Activated CD4-positive, CD25-positive, alpha-beta regulatory T cell (primary cell): ENCODE measurements at places on chromosomes 16 and 17.

GRCh38 chr17:80312621-80313135 lies 52.0 kb downstream of the RNF213 start:
- DNase-seq: no peak

DNA sequence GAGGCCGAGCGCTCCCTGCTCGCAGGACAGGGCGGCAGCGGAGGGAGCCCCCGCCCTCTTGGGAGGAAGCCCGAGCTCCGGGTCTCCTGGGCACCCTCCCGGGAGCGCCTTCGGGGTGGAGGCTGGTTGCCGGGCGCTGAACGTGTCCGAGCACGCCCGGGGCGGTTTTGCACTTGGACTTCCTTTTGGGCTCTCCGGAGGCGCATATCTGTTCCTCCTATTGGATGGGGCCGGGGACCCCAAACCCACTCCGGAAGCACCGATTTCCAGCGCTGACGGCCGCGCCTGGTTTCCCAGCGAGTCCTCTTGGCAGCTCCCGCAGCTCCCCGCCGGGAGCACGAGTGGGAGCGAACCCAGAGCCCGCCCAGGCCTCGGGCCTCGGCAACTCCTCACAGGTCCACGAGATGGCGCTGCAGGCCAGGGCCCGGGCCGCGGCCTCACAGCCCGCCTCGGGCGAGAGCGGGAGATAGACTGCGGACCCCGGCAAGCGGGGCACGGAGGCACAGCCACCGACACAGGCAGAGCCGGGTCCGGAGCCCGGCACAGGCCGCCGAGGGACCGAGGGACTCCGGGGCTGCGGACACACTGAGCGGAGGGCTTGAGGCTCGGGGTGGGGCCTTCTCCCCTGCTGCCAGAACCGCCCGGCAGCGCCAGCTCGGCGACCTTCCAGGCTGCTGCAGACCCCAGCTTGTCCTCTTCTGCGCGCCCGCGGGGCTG lies 12.7 kb downstream of the TBX2 start:
- DNase-seq: peak; percentile 60

GRCh38 chr17:81498953-81499600 lies 13.5 kb downstream of the ACTG1 start:
- DNase-seq: no peak

GRCh38 chr16:10097271-10097670 lies 85.0 kb downstream of the GRIN2A start:
- no peak for DNase-seq

GRCh38 chr16:89187032-89187769 lies 13.1 kb downstream of the SLC22A31 start:
- DNase-seq: no peak

- DNase-seq: peak; percentile 68
Measured at GRCh38 chr16:3022208-3022683, 1.5 kb downstream of the HCFC1R1 start.

DNA sequence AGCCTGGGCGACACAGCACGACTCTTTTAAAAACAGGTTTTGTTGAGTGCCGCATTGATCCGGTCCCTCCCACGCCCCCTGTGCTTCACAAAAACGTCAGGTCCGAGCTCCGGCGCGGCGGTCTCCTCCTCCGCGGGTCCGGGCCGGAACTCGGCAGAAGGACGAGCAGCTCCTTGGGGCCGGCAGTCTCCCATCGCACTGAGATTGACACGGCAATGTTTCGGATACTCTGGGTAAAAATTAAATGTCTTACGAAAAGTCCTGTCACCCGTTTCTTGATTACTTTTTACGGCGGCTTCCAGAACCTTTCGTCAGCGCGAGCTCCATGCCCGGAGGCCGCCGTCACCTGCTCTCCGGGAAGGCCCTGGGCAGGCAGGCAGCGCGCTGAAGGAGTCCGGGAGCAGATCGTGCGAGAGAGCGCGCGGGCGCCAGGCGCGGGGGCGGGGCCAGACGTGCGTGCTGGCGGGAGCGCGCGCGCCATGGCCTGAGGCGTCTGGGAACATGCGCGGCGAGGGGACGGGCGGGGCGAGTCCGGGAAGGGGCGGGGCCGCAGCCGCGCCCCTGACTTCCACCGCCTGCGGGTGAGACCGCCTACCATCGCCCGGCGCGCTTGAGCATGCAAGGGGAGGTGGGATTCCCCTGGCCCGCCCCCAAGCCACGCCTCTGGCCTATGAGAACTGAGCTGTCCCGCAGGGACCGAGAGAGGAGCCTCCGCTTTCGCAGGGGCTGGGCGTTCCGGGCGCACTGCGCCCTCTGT lies 11.7 kb upstream of the SRL start:
- DNase-seq: peak; percentile 99

DNA sequence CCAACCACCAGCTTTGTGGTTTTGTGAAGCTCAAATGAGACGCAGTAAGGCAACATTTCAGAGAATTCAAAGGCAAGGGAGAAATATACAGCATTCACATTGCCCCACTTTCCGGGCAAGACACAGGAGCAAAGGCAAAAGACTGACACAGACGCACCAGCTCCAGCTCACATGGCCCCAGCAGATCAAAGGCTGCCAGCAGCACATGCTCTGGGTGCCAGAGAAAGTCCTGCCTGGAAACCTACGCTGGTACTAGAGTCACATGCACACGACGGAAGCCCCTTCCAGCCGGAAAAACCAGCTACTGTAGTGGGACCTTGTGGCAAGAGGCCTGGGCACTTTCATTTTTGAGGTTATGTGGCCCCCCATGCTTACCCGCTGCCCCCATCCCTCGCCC lies 50.1 kb downstream of the GTF3C1 start:
- DNase-seq: no peak

GRCh38 chr16:31128711-31129567 lies 6.6 kb downstream of the PRSS8 start:
- DNase-seq: no peak

DNA sequence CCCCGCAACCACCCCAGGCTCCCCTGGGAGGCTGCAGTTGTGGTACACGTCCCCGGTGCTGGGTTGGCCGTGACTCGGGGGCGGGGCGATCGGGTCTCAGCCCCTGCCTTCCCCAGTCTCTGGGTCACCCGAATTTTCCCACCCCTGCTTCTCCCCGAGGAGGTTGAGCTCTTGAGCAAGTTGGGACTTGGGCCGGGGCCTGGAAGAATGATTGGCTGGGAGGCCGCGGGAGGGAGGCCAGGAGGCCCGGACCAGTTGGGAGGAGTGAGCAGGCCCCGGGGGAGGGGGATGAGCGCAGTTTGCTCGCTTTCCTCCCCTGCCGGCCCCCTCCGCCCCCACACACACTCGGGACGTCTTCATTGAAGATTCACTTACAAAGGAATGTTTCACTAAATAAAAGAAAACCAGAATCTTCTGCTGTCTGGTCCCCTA lies 4.5 kb upstream of the HEXIM1 start:
- DNase-seq: no peak

- DNase-seq: no peak
Measured at GRCh38 chr17:17935321-17936271, 36.6 kb downstream of the TOM1L2 start.

GRCh38 chr16:89293276-89294143 lies 76.0 kb downstream of the ZNF778 start:
- DNase-seq: no peak
